Stimulated activated CD8-positive, alpha-beta memory T cell treated with anti-CD3 and anti-CD28 coated beads, Interleukin-4, amount 100 ng/mL, for 4 hours (primary cell): ENCODE measurements at places on chromosomes 7 and 10.

GRCh38 chr10:63477927-63478326 lies 12.2 kb upstream of the JMJD1C start:
- no peak for DNase-seq

DNA sequence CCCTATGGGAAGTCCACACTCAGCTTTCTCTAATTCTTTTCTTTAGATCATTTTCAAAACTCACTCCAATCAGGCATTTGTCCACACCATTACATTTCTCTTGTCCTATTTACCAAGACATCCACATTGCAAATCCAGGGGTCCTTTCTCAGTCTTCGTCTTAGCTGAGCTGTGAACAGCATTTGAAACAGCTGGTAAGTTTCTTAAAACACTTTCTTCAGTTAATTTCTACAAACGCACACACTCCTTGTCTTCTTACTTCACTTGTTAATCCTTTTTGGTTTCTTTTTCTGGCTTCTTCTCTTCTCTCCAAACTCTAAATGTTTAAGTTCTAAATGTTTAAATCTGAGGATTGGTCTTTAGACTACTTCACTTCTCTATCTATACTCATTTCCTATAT lies 769.3 kb downstream of the PHTF2 start:
- DNase-seq = no peak

DNA sequence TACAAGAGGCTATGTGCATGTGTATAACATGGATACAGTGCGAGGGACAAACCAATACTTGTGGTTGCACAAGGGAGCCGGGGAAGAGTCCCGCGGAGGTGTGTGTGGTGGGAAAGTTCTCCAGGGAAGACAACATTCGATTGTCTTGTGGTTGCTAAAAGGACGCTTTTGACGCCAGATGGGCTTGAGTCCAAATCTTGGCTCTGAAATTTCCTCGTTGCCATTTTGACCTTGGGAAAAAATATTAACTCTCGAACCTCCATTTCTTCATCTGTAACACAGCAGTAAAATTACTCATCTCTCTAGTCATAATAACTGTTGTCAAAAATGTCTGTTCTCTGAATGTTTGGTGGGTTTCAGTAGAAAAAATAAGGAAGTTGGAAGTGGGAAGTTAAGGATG lies 16.5 kb downstream of the PLXDC2 start:
- DNase-seq = no peak

DNA sequence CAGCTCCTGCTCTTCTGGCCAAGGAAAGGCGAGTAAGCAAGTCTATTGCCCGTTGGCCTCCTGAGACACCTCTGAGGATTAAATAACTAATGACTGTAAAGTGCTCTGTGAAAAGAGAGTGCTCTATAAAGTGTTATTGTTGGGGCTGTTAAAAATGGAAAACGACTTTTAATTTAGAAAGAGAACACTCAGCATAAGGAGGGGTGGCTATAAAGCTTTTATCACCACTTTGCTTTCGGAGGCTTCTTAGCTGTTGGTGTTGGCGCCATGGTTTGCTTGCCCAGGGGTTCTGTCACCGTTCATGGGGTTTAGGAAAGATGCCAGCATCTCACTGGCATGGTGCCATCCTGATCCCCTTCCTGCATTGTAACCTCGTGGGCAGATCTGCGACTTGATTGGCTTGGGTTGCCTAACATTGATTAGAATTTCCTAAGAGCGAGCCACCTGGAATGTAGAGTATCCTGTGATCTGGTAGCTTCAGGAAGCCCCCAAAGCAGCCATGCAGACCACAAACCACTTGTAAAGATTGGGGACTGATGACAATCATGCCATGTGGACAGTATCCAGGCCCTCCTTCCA lies 509.9 kb downstream of the LRMDA start:
- DNase-seq = no peak

GRCh38 chr7:138142583-138143201 lies 66.4 kb downstream of the AKR1D1 start:
- DNase-seq = no peak

DNA sequence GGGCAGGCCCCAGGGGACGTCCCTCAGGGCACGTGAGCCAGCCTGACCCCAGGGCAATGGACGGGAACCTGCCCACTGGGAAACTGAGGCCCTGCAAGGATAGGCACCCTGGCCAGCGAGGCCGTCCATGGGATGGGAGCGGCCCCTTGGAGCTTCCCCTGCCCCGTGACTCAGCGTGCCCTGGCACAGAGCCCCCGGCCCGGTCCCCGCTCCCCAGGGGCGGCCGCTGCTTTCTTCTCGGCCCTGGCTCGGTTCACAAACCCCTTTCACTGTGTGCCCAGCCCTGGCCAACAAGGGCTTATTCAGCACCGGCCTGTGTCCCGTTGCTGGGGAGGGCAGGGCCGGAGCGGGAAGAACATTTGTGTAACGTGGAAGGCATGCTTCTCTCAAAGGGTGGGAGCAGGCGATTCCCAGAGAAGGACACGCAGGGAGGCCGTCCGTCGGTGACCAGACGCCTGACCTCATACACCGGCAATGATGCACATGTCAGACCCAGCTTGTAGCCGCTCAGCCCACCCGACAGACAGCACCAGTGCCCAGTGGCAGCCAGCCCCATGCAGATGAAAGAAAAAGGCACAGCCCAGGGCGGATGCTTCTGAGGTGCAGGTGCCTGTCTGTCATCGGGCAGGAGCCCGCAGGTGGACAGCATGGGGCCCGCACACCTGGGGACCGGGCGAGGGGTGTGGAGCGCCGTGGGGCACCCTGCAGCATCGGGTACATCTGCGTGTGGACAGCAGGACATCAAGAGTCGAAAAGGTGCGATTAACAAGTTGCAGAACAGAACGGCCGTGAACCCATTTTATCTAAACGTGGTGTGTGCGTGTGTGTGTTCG lies 94.5 kb downstream of the PDGFA start:
- DNase-seq = no peak

DNA sequence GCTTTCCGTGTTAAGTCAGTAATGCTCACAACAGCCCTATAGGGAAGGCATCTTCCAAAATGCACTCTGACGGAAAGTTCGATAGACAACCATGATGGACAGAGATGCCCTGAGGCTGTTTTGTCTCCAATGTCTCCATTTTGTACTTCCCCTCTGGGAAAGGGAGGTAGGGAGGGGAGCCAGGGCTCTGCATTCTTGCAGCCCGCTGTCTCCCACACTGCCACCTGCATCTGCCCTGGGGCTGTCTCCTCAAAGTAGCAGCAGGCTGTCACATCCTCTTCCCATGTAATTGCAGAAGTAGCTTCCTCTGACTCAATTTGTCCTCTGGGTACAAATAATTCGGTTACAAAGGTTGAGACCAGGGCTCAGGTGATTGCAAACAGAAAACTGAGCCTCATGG lies 131.4 kb downstream of the GPAM start:
- DNase-seq = no peak

DNA sequence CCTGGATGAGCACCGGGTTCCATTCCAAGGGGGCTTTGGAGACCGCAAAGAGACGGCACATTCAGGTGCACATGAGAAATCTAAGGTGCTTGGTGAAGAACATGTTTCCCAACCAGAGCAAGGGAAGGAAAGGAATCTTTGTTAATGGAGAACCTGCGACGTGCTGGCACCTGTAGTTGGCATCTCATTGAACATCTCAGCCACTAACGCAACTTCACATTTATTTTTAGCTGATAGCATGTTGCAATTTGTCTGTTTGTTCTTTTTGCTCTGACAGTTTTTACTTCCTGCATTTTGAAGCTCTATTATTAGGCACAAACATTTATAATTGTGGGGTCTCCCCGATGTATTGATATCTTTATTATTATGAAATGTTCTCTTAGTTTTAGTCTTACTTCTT lies 316.7 kb downstream of the TCERG1L start:
- no peak for DNase-seq

GRCh38 chr10:10855151-10855581 lies 162.5 kb upstream of the CELF2 start:
- DNase-seq = no peak

GRCh38 chr7:93883078-93883916 lies 7.3 kb downstream of the TFPI2 start:
- no peak for DNase-seq
